ENCODE measurements at places on chromosomes 5 and 9. TPM values are rescaled to one million over a fixed set of nuclear protein-coding genes. Genes with fewer than 3 reads are reported as not detected.

DNA sequence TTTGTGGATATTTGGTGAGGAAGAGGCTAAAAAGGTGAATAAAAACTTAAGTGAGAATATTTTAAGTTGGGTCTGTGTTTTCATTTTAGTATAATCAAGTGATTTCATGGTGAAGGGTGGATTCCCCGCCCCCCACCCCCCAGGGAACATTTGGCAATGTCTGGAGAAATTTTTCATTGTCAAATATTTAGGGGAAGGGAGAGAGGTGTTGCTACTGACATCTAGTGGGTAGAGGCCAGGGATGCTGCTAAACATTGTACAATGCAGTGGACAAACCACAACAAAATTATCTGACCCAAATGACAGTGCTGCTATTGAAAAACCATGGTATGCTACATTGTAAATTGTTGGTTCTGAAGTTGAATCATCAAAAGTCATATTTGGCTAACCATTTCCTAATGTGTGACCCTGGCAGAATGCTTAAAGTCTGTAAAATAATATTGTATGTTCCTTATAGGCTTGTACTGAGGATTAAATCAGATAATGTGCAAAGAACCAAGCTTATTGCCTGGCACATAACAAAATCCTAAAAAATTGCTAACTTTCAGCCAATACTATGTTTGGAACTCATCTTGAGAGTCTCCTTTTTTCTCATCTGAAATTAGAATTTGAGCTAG, 5.6 kb downstream of the C5orf24 start:
- no peak for DNase-seq

Gene TLE4
- 20.1 TPM for total RNA-seq

DNA sequence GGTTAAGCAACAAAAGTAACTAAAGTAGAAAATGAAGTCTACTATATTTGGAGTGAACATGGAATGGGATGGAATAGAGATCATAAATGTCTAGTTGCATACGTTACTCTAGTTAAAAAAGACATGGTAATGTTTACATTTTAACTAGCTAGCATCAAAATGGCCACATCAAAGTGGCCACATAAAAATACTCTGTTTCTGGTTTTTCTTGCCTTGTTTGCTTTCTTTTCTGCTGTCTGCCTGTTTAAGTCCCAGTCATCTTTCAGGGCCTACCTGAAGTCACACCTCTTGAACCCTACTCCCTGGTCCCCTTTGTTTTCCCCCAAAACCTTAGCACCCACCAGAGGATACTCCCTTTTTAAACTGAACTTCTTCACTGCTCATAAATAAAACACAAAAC, 6.4 kb upstream of the KIF2A start:
- no peak for DNase-seq

Gene DNAH5
- total RNA-seq: 0.61 TPM

Gene NADK2
- 34.9 TPM for total RNA-seq

GRCh38 chr5:5505815-5506214, 83.3 kb downstream of the ICE1 start:
- DNase-seq: no peak

Gene NR5A1
- total RNA-seq: not detected

Gene LPAR1
- total RNA-seq: 42.8 TPM

DNA sequence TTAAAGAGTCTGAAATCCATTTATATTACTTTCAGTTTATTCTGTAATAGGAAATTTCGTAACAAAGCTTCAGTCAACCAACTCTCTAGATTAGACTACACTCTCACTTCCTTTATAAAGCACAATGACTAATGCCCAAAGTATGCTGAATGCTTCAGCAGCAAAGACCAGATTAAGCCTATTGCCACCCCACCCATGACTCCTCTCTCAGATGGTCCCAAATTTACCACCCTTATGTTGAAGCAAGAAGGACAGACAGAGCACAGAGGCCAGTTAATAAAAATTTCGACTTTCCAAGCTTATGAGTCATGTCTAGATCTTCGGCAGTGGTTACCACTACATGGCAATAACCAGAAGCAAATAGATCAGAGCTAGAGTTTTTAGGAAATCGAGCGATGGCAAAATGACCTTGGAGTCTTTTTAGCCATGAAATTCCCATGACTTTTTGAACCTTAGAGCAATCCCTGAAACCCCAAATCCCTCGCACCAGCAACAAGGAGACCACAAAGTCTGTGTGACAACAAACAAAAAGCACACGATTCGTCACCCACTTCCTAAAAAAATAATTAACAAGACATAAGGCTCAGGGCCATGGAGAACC, 287.8 kb upstream of the RASA1 start:
- DNase-seq: no peak

Gene RLN2
- total RNA-seq: 1.1 TPM

Gene CXCL14
- total RNA-seq: not detected

Gene STKLD1
- total RNA-seq: 1.0 TPM

Gene OR1J4
- total RNA-seq: not detected

Gene GPR150
- total RNA-seq: 0.15 TPM
